IPS DF 19.7 (cell line): ENCODE measurements at places on chromosomes 3 and 15.

DNA sequence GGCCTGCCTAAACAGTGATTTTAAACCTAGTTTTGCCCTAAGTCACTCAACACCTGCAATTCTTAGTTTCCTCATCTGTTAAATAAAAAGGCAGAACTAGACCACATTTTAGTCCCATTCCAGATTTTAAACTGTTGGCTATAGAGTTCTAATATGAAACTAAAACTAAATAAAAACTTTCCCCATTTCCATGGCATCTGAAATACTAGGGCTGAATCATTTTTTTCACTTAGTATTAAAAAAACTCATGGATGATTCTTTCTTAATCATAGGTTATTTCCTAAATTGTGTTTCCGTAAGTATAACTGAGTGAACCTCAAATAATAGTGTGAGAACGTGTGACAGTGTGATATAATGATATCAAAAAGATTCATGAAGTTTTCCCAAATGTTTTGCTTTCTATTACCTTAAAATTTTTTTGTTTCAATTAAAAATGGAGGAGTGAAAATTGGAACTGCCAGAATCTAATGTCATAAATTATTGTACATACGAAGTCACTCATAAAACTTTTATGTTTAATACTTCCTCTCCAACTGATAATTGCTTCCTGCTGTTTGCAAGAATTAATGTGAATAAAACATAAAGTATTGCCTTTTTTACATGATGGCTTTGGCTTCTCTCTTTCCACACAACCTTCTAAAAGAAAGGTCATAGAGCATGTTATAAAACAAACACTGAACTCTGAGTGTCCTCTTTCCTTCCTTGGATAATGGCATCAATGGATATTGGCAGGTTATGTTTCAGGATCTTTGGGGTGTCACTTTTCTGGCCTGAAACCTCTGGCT, 315.1 kb upstream of the MME start:
- no peak for DNase-seq

DNA sequence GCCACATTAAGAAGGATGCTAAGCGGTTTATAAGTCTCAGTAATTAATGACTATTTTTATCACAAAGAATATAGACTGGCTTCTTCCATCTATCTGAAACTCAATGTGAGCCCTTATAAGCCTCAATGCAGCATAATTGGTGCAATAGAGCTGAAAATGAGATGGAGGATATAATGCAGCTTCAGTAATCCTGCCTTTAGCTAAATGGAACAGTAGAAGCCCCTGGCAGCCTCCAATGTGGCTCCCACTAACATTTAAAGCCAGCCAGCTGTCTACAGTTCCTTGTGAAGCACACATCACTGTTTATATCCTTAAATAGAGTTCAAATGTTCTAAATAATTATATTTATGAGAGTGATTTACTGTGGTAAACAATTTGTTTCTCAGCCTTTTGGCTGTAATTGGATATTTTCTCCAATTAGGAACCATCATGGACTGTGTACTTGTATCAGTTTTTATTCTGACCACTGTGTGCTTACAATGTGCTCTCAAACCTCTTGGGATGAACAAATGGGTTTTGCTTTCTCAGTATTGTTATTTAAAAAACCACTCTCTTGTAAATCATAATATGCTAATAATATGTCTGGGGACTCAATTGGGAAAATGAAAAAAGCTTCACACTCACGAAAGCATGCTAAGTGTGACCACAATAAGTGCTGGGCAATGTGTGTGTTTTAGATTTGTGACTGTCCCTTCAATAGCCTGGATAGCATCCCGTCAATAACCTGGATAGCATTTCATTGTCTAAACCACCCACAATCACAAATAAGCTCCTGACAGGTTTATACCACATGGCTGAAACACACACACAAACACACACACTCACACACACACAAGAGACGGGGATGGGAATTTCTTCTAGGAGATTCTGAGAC, 366.6 kb downstream of the GBE1 start:
- DNase-seq = no peak

GRCh38 chr15:61661791-61662190, 398.5 kb downstream of the VPS13C start:
- no peak for DNase-seq

GRCh38 chr3:115646027-115646690, 22.8 kb downstream of the GAP43 start:
- DNase-seq = no peak

GRCh38 chr3:105997800-105998526, 129.2 kb upstream of the CBLB start:
- no peak for DNase-seq
